ENCODE measurements at places on chromosomes 2 and 18.
A peak's percentile ranks its signal among the peaks of the same experiment; 100 is the strongest.

DNA sequence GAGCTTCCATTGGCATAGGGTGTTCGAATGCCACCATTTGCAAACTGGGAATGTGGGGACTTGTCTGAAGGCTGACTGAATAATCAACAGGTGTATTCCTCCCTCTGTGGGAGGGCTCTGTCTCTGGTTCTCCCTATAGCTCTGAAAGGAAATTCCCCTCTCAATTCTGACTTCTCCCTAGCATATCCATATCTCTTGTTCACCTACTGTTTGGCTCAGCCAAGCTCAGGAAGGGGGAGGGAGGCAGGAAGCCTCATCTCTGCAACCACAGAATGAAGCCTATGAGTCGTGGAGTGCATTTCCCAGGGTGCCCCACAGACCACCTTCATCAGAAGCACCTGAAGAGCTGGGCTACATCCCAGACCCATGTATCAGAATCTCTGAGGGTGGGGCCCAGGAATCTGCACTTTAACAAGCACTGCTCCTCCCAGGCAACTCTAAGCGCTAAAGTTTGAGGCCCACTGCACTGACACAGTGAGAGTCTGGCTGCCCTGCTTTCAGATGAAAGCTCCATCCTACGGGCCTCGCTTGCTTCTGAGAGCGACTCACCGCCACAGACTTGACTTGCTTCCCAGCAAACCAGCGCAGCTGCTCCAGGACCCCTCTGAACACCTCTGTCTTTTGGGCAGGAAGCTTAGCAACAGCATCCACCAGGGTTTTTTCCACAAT lies 32.0 kb downstream of the XDH start:
- DNase-seq, result no peak

GRCh38 chr2:219877728-219878127 lies 250.3 kb downstream of the SLC4A3 start:
- DNase-seq, result no peak

DNA sequence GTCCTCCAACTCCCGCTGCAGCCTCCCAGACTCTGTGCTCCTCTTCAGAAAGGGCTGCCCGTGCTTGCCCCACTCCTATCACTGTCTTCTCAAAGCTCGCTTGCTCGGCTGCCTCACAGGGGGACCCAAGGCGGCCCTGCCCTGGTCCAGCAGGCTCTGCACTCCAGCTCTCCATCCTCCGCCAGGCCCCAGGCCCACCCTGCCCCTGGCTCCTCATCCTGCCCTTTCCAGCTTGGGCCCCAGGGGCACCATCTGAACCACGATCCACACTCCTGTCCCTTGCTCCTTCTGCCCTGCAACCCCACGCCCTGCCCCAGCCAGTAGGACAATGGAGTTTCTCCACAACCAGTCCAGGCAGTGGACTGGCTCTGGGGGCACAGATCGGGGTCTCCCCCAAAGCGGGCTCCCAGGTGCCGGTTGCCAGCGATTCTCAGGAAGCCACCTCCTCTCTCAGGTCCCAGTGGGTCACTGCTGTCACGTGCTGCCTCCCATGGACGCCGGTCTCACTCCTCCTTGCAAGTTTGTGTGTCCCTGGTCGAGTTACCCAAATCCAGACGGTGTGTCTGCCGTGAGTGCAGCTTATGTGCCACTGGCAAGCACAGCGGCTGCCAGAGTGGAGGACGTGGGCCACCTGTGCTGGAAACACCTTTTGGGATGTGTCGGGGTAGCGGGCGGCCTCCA lies 238.5 kb downstream of the HDAC4 start:
- DNase-seq, result no peak

DNA sequence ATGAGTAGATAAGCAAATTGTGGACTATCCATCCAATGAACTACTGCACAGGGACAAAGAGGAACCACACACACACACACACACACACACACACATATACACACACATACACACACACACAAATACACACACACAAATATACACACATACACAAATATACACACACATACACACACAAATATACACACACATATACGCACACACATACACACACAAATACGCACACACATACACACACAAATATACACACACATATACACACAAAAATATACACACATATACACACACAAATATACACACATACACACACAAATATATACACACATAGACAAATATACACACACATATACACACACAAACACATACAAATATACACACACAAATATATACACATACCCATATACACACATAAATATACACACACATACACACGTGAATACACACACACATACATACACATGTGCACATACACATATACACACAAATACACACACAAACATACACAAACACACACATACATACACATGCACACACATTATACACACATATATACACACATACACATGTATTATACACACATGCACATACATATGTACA lies 19.8 kb upstream of the EFHD1 start:
- no peak for DNase-seq

GRCh38 chr18:50194631-50195532 lies at the start of gene MYO5B:
Gene MYO5B, minus strand, starts transcription at chr18:50195147. Its CDS starts 354 bp downstream, at chr18:50194793.
- DNase-seq, result peak; percentile 9

DNA sequence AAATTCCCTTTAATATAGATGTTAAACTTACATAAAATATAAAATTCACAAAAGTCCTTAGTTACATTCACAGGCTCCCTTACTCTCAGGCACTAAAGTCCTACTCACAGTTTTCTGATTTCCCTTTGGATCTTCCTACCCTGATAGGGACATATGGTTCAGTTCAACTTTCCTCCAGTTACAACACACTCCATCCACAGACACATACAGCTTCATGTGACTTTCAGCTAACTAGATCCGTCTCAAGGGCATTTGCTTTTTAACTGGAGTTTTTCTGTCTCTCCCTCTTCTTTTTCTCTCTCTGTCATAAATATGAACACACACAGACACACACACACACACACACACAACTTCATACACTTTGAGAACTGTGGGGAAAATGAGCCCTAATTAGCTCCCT lies 419.2 kb downstream of the LRP1B start:
- DNase-seq, result no peak

GRCh38 chr18:37741032-37741623 lies 175.5 kb upstream of the CELF4 start:
- DNase-seq, result no peak

- DNase-seq, result no peak
Measured at GRCh38 chr2:30990176-30990575, 148.1 kb downstream of the GALNT14 start.

DNA sequence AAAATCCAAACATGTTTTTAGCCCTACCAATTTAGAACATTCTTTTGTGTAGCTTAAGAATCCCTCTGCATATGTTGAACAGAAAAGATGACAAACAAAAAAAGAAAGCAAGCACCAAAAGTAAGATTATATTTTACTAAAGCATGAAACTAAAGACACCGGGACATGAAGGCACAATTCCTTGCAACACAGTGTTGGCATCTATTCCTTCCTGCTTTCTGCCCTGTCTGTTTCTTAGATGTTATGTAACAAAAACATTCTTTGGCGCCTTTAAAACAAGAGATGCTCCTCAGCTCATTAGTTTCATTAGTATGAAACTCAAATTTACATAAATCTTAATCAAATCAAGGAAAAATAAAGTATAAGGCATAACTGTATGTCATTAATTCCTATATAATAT lies 106.6 kb downstream of the TMEM131 start:
- no peak for DNase-seq

DNA sequence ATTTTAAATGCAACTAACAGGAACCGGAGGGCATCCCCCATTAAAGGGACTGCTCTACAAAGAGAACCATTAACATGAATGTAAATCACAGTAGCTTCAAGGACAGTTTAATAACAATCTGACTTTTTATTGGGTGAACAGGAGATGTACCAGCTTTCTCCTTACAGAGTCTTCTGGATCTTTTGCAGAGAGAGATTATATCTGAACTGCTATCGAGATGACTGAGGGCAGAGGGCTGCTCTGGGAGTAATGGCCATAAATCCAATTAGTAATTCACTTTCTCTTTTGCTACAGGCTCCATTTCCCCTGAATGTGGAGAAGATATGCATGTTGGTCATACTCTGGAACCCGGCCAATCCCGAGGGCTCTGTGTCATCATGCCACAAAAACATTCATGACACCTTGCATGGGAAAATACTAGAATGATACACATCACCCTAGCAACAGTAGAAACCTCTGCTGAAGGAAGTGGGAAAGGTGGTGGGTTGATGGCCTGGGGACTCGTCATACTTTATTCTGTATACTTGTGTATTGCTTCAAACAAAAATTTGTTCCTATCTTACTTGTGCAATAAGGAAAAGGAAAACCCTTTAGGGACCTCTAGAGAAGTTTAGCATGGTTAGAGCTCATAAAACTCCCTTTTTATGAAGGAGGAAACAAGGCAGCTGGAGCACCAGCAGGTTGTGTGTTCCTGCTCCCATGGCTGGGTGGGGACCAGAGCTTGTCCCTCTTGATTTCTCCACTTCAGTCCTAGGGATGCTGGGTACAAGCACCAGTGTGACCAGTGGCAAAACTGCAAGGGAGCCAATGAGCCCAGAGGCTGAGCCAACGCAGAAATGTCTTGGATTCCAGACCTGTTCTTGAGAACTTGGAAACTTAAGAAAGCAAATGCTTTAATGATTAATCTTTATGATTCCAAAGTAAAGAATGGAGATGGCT lies 26.0 kb downstream of the CTAGE1 start:
- peak; percentile 31 for DNase-seq

- DNase-seq, result no peak
Measured at GRCh38 chr2:150732064-150732463, 244.6 kb upstream of the RND3 start.

GRCh38 chr2:226983895-226984749 lies 148.3 kb downstream of the RHBDD1 start:
- DNase-seq, result no peak

- no peak for DNase-seq
Measured at GRCh38 chr2:36322108-36322507, 33.5 kb upstream of the CRIM1 start.

DNA sequence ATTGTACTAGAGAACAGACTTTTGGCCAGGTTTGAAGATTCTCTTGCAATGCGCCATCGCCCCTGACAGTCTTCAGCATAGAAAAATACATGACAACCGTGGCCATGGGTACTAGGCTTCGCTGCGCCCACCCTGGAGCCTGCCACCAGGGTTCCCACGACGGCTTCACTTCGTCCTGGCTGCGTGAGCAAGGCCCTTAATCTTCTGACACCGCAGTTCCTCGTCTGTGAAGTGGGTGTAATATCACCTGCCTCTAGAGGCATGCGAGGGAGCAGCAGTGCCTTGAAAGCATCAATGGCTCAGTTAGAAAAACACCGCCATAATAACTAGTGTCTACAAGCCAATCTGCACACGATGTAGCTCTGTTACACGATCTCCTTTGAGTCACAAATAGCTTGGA lies 175.2 kb upstream of the HS6ST1 start:
- DNase-seq, result no peak

DNA sequence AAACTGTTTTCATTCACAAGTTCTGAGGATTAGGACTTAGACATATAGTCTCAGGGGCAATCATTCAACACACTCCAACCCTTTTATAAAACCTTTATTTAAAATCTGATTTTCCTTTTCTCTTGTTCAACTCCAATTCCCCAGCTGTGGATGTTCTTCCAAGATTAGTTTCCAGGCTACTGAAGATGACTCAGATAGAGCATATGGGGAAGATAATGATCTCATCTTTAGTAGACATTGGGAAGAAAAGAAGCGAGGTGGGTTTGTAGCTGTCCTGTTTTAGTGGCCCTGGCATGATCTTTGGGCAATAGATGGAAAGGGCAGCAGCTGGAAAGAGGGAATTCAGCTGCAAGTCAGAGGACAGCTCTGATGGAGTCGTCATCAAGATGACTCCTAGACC lies 247.7 kb upstream of the CCDC68 start:
- no peak for DNase-seq

- DNase-seq, result no peak
Measured at GRCh38 chr2:160054984-160055725, 7.3 kb downstream of the PLA2R1 start.

- no peak for DNase-seq
Measured at GRCh38 chr18:23861805-23862470, 152.6 kb upstream of the TTC39C start.

DNA sequence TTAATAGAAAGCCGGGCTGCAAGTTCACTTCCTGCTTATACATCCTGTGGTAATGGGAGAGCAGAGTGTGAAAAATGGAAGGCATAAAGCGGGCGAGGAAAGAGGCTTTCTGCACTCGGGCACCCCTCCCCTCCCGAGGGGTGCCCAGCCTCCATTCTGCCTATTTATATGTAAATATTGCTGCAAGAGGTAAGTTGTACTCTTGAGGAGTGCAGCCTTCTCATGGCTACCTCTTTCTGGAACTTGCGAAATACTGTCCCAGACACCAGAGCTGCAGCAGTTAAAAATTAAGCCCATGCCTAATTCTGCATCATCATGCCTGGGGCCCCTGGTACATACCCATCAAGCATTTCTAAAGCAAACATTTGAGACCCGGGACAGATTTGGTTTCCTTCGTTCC lies 156.0 kb downstream of the GBX2 start:
- DNase-seq, result no peak

DNA sequence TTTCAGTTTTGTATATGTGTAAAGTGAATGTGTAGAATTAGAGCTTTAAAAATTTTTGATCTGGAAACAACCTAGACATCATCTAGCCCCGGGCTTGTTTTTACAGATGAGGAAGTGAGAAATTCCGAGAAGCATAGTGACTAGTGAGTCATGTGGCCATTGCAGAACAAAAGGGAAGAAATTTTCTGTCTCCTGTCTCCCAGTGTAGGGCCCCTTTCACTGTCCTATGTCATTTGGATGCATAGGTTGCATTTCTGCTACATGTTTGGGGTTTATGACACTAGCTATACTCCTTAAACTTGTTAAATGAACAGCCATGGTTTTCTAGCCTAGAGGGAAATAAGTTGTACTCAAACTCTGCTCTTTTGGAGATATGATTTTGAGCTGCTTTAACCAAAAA lies 84.6 kb downstream of the PLCL1 start:
- no peak for DNase-seq

DNA sequence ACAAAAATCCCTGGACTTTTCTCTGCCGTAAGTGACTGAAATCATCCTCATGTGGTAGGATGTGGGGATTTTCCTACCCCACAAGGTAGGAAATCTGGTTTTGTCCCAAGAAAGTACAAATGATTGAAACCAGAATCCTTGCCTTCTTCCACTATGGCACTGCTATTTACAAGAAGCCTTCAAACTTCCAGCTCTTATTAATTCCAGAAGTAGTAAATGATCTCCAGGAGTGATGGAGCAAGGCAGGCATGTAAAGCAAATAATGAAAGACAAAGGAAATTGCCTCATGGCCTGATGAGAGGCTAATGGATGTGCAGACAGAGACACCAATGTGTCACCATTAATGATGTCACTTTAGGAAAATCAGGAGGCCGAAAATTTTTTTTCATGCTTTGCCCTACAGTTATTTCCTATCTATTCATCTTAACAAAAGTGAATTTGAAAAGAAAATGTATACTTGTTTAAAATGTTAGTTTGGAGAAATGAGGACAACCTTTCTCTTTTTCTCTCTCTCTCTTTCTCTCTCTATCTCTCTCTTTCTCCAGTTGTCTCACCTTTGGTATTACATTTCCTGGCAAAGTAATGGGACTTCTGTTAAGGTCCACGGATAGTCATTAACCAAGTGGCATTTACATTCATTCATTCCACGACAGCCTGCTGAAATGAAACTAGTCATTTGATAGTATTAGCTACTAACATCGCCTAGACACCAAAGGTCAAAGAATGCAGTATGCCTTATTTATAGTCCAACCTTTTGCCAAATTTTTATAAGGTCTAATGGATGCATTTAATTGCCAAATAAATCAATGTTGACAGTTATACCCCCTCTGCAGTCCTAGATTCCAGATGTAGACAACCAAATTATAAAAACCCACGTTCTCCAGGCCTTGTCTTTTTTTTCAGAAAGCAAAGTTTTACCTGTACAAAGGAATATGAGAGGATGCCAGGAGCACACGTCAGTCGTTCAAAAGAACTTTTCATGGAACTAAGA lies 5.0 kb upstream of the EVA1A start:
- no peak for DNase-seq
